ENCODE measurements at places on chromosomes 13 and 19. TPM values are rescaled to one million over a fixed set of nuclear protein-coding genes. Genes with fewer than 3 reads are reported as not detected.

Gene PODNL1
- total RNA-seq = 1.1 TPM

Gene CYP2F1
- not detected for total RNA-seq

Gene TMEM145
- total RNA-seq = 2.8 TPM

Gene RDH8
- 0.22 TPM for total RNA-seq

Gene NOP53
- 239 TPM for total RNA-seq

Measured in A549 treated with CORT108297 at 1 μM for 4 hours (cell line).